A549 (cell line): ENCODE measurements at places on chromosomes 3 and 15.

DNA sequence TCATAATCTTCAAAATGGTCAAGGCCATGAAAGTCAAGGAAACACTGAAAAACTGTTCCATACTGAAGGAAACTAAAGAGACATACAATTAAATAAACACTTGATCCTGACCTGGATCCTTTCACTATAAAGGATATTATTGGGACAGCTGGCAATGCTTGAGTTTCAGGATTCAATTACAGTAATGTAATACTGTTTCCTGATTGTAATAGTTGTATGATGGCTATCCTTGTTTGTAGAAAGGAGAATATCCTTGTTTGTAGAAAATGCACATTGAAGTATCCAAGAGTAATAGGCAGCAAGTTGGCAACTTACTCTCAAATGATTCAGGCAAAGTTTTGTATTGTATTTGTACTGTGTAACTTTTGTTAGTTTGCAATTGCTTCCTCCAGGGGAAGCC is 4.6 kb downstream of the CIDEC start:
- DNase-seq, result no peak

DNA sequence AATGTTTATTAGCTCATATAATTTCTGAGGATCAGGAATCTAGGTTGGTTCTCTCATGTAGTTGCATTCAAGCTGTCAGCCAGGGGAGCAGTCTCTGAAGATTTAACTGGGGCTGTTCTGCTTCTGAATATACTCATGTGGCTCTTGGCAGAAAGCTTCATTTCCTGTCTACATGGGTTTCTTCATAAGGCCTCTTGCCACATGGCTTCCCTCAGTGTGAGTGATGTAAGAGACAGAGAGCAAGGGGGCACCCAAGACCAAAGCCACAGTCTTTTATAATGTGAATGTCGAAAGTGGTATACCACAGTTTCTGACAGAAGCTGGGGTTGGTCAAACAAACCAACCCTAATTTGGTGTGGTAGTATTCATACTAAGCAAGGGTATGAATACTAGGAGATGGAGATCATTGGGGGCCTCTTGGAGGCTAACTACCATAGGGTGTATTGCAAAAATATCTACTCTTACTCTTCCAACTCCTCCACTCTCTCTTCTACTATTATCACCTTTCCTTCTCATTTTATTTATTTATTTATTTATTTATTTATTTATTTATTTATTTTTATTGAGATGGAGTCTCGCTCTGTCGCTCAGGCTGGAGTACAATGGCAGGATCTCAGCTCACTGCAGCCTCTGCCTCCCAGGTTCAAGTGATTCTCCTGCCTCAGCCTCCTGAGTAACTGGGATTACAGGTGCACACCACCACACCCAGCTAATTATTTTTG is 123.8 kb downstream of the B3GALNT1 start:
- DNase-seq, result no peak

DNA sequence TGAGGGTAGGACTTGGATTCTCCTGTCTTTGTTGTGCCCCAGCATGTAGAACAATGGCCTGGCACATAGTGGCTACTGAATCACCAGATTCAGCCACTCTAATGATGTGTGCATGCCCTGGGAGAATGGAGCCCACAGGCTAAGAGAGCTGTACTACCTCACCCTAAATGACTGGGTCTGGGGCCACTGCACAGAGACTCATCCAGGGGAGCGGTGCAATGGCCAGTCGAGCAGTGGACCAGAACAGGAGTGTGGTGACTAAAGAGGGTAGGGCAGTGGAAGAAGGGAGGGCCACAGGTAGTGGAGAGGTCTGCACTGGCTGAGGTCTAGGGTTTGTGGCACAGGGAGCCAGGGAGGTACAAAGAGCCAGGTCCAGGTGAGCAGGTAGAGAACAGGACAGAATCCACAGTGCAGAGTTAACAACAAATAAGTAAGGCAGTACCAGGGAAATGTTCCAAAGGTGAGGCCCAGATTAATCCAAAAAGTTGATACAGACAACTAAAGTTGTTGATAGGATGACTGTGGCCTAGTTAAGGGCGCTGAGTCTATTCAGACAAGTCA is 142.7 kb upstream of the ATP11B start:
- DNase-seq, result no peak

DNA sequence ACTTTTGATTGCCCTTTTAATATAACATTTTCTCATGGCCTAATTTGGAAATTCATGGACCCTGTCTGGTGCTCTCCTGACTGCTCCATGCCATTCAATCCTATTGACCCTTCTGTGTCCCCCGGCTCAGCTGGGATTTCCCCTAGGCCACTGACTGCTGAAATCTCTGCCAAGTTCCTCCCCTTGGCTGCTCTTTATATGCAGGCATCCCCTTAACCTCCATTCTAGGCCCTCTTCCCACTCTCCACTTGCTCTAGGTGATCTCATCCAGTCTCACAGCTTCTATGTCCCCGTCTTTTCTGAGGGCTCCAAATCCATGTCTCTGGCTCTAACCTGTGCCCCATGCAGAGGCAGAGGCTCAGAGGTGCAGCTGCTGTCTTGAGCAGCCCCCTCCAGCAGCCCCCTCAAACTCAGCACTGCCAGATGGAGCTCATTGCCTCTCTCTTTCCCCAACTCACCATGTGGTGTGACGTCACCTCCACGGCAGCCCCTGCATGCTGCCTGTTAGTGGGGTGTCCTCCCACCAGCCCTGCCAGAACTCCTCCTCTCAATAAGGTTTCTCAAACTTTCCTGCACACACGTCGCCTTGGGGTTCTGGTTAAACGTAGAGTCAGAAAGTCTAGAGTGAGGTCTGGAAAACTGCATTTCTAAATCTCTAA is 6.6 kb downstream of the FSD2 start:
- no peak for DNase-seq

DNA sequence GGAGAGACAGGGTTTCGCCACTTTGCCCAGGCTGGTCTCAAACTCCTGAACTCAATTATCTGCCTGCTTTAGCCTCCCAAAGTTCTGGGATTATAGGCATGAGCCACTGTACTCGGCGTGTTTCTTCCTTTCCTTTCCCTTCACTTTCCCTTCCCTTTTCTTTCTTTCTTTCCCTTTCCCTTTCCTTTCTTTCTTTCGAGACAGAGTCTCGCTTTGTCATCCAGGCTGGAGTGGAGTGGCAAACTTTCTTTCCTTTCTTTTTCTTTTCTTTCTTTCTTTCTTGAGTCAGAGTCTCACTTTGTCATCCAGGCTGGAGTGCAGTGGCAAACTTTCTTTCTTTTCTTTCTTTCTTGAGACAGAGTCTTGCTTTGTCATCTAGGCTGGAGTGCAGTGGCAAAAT is 17.4 kb upstream of the LDHAL6B start:
- no peak for DNase-seq

DNA sequence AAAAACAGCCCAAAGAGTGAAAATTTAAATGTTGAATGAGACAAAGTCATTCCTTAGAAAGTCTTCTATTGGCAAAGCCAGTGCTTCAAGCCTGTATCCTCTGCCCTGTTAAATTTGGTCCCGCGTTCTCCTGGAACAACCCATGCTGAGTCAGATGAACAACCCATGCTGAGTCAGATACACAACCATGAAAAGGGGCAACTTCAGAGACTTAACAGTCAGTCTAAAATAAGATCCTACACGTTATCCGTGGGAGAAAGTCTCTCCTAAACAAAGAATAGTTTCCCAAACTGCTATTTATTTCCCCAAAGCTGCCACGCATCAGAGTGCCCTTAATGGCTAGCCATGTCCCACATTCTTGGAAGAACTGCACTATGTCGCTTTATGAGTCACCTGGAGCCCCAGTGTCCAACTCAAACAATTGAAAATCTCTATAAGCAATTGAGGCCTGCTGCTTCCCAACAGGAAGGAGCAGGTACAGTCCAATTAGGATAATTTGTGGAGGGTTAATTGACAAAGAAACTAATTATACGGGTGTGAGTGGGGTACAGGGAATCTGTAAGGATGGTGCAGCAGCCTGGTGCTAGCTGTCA is 66.1 kb downstream of the WHAMM start:
- DNase-seq, result no peak

DNA sequence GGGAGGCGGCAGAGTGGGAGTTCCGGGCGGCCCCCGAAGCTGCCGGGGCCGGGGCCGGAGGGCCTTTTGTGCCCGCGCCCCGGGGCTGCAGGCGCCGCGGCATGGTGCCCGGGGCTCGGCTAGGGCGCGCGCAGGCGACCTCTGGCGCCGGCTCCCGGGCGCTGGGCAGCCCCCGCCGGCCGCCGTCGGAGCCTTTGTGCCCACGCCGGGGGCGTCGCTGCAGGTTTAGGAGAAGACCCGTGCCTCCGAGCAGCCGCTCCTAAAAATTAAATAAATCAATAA is 299 bp downstream of the PAQR9 start:
- DNase-seq, result no peak

GRCh38 chr3:94249491-94250079 is 186.7 kb downstream of the NSUN3 start:
- peak; percentile 63 for DNase-seq

GRCh38 chr15:31267161-31268107 is 59.2 kb upstream of the KLF13 start:
- DNase-seq, result no peak

DNA sequence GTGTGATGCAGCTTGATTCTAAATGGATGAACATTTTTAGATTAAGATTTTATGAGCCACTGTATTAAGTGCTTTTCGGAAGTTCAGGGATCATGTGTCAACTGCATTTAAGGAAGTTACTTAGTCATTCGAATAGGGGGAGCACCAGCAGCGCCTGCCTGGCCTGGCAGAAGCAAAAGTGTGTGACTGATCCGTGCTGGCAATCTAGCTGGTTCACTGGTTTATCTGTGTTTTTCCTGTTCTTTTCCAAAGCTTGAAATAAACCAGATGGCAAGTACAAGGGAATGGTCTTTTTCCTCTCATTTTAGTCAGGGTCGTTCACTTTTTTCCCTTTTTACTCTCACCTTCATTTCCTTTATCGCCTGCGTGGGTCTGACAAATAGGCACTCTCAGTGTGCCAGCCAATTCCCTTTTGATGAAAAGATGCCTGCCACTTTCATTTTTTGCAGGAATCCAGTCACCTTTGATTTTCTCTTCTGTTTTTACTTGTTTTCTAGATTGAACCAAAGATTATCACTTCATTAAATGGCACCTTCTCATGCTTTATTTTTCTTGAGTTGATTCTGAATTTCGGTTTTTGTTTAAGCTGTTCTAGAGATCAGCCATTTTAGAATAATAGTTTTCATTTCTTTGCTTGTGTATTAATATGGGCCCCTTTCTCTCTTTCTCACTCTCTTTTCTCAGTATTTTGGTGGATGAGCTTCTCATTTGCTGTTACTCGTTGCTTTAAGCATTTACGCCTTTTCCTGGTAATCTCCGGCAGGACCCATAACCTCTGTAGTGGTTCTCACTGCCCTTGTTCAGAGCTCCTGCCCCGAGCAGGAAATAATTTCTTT is 2.8 kb downstream of the ABHD2 start:
- peak; percentile 65 for DNase-seq

GRCh38 chr3:136149667-136150066 is 46.5 kb downstream of the MSL2 start:
- no peak for DNase-seq

- no peak for DNase-seq
These were observed 3.0 kb downstream of the ITIH4 start for GRCh38 chr3:52827441-52827840.

DNA sequence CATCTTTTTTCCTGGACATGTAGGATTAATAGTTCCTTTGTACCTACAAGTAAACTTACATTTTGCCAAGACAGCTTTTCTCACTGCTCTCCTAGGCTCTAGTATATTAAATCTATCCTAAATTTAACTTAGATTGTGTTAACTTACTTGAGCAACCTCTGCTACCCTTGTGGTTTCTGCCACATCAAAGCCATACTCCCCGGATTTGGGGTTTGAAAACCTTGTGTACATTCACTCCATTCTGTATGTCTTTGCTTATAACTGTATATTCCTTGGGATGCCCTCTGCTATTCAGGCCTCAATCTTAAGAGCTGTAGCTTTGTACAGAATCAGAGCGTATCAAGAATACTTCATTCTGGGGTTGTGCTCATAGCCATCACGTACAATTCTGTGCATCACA is 60.4 kb downstream of the ARIH1 start:
- no peak for DNase-seq

- DNase-seq, result no peak
These were observed 353.6 kb downstream of the ULK4 start for GRCh38 chr3:41608347-41608746.

DNA sequence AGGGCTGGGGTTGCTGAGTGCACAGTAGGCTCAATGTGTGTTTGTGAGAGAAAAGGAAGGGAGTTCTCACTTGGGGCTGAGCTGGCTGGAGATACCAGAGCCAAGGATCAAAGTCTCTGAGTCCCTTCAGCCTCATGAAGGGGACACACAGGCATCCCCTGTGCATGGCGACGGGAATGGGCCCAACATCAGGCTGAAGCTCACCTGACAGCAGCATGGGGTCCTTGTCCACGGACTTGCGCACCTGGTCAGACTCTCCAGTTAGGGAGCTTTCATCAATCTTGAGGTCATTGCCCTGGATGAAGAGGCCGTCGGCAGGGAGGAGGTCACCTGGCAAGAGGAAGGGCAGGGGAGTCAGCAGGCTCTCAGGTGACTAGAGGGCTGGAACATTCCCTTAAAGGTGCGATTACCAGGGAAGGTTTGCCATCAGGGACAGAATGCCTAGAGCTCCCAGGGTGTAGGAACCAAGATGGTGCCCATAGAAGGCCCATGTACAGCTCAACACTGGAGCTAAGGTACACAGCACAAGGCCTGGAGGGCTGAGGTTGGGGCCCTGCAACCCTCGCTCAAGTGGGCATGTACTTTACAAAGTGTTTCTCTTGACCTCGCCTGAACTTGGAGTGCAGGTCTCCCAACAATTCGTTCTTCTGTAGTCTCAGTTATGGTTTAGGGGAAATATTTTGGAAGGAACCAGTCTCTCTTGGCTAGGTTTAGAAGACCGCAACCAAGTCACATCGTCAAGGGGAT is 80.0 kb upstream of the SEC13 start:
- DNase-seq, result no peak

- no peak for DNase-seq
These were observed 90.2 kb upstream of the ABHD17C start for GRCh38 chr15:80604583-80605575.

DNA sequence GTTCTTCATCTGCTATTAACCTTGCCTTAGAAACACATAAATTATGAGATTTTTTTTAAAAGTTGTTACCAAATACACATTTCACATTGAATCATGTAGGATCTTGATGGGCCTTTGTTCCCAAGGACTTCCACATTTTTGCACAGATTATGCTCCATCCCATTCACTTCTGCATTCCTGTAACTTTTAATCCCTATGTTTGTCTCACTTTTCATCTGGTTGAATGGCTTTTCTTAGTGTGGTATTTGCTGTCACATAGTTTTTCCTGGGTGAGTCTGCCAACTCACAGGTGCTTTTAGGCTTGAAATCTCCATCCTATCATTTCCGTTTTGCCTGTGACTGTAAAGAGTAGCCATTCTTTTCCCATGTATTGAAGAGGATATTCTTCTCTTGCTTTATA is 297.2 kb upstream of the TPRG1 start:
- DNase-seq, result no peak

- DNase-seq, result no peak
These were observed 379.3 kb upstream of the CBLB start for GRCh38 chr3:106247902-106248684.

GRCh38 chr3:187242900-187243299 is 45.6 kb downstream of the RTP1 start:
- DNase-seq, result no peak

- DNase-seq, result no peak
These were observed 63.2 kb upstream of the HRH1 start for GRCh38 chr3:11091088-11091590.
